ENCODE measurements at places on chromosomes 13 and 19. TPM values are rescaled to one million over a fixed set of nuclear protein-coding genes. Genes with fewer than 3 reads are reported as not detected.

ARHGEF1 gene
- 37.9 TPM for total RNA-seq

DNA sequence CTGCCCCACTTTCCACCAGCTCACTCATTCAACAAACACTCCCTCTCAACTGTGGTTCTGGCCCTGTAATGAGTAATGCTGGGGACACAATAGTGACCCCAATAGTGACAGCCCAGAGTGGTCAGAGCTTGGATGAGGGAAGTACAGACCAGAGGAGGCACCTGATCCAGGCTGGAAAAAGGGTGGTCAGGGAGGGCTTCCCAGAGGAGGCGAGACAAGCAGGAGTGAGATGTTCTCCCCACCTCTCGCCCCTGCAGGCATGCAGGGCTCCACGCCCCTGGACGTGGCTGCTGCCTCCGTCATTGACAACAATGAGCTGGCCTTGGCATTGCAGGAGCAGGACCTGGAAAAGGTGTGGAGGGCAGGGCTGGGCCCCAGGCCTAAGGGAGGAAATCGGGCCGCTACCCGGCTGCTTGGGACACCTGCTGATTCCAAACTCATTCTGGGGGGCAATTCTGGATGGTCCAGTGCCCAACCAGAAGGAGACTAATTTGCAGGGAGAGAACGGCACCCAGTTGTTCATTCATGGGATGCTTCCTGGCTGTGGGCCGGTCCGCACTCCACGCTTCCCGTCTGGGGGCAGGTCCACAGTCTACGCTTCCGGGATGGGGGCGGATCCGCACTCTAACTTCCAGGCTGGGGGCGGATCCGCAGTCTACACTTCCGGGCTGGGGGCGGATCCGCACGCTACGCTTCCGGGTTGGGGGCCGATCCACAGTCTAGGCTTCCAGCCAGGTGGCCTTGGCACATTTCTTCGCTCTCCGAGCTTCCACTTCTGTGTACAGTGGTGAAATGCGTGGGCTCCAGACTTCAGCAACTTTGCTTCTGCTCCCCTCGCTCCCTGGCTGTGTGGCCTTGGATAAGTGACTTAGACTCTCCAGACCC is 63.4 kb downstream of the RYR1 start:
- no peak for DNase-seq

GRCh38 chr19:6263735-6264444 is 15.9 kb downstream of the MLLT1 start:
- DNase-seq = no peak

DNA sequence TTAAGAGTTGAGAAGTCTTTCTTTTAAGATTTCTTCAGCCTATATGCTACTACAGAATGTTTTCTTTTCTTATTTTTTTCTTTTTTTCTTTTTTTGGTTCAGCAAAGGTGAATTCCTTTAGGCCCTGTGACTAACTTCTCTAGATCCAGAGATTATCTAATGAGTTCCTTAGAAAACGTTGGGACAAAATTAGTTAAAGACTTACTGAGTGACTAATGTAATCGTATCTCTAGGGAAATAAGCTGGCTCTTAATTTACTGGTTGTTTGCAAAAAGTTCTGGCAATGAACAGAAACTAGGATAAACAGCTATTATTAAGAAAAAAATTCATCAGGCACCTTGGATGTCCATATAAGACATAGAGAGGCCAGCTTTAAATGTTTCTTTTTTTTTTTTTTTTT is 30.7 kb upstream of the CSNK1A1L start:
- no peak for DNase-seq

GRCh38 chr13:27592865-27593264 is 27.5 kb downstream of the LNX2 start:
- DNase-seq = no peak

DNA sequence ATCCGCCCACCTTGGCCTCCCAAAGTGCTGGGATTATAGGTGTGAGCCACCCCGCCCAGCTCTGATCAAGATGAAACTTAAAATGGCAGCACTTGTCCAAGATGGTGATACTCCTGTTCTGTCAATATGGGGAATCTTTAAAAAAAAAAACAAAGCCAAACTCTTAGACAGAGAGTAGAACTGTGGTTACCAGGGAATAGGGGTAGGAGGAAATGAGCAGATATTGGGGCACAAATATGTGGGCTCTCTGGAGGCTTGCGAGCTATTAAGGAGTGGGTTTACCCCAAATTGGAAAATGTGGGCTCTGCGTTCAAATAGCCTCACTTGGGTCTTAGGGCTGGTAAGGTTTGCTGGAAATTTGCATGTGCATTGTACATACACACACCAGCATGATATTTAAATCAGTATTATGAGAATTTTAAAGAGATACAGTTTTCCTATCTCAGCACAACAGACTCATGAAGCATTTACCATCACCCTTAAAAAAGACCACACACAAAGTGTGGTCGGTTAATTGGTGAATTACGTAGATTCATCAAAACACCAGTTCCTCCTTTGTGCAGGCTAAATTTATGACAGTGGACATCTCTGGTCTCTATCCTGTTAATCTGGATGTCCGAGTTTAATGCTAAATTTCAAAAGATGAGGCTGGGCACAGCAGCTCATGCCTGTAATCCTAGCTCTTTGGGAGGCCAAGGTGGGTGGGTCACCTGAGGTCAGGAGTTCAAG is 11.3 kb downstream of the CD70 start:
- no peak for DNase-seq

- peak; percentile 87 for DNase-seq
Measured at GRCh38 chr19:51123381-51123800, 1.3 kb upstream of the SIGLEC9 start.

GRCh38 chr19:44890366-44891015 is 563 bp upstream of the TOMM40 start:
- DNase-seq = peak; percentile 100

ABCC4 gene
- 6.9 TPM for total RNA-seq

DNA sequence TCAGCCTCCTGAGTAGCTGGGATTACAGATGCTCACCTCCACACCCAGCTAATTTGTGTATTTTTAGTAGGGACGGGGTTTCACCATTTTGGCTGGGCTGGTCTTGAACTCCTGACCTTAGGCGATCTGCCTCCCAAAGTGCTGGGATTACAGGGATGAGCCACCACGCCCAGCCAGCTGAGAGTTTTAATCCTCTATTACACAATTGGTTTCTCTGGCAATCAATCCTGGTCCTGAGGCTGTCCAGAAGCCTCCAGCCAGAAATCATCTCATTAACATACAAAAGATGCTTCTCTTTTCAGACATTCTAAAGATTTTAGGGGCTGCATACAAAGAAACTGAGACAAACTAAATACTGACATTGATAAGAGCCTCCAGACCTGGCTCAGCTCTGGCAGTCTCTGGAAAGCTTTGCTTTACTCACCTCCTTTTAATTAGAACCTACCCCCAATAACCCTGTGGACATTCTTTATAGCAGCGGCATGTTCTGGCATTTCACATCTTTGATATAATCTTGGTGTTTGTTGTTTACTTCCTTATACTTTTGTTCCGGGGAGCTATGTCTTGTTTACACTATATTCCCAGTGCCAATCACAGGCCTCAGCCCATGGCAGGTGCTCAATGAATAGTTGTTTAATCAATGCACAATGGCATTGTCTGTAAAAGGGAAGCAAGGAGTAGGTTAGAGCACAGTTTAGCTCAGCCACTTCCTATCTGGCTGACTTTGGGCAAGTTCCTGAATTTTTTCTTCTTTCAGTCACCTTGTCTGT is 4.1 kb upstream of the ZNF724 start:
- DNase-seq = no peak

- DNase-seq = peak; percentile 46
Measured at GRCh38 chr19:33691736-33692135, 70.0 kb downstream of the CHST8 start.

- DNase-seq = no peak
Measured at GRCh38 chr13:24858953-24859352, 95.0 kb downstream of the RNF17 start.

TMEM255B gene
- 10.7 TPM for total RNA-seq

- no peak for DNase-seq
Measured at GRCh38 chr13:46797501-46798237, 708 bp upstream of the ESD start.

DNA sequence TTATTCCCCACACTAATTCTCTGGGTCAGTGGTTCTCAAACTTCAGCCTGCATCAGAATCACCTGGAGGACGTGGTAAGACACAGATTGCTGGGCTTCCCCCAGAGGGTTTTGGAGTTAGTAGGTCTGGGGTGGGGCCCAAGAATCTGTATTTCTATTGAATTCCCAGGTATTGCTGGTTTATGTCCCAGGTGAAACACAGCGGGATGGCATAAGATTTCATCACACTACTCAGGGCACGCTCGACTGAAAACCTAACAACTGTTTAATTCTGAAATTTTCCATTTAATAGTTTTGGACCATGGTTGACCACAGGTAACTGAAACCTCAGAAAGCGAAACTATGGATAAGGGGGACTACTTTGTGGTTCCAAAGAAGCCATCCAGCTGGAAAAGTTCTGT is 6.5 kb downstream of the MLNR start:
- DNase-seq = no peak

HSPB6 gene
- total RNA-seq = 863 TPM

ZNF610 gene
- 2.8 TPM for total RNA-seq
